NCI-H1436 treated with DMSO at 0.1 percent for 48 hours (cell line): ENCODE measurements at places on chromosomes 11 and 22.

DNA sequence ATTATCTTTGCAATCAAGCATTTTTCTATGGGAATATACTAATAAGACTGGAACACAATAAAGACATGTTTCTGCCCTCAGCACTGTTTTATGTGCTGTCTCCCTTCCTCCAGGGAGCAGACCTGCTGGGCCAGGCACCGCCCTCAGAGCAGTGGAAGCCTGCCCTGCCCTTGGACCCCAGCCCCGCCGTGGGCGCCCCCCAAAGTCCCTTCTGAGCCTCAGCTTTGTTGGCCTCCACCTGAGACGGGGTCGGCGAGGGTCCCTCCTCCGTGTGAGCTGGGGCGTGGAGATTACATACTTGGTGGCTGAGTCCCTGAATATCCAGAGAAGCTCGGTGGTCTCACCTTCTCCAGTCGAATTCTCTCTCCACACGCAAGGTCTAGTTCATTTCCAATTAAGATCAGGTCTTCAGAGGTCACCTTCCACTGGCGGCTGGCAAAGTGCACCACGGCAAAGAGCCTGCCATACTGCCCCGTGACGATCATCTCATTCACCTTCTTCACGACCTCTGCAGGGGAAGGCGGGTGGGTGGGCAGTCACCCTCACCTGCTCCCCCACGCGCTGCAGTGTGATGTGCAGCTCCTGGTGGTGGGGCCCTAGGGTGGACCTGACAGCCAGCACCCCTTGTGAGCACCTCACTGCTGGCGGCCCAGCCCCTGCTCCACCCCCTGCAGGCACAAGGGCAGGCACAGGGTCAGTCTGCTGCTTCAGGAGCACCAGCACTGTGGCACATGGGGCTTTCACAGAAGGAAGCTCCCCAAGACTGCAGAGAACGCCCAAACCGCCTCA, 7.3 kb downstream of the MRPL21 start:
- DNase-seq = no peak

- DNase-seq = no peak
Observed at GRCh38 chr11:107696140-107696539, 15.7 kb downstream of the SLN start.

- no peak for DNase-seq
Observed at GRCh38 chr11:3215346-3216026, 3.1 kb downstream of the MRGPRG start.

GRCh38 chr11:121754598-121754997, 301.8 kb upstream of the SORL1-AS1 start:
- DNase-seq = no peak

- DNase-seq = no peak
Observed at GRCh38 chr11:33867996-33868646, 23.8 kb downstream of the LMO2 start.

GRCh38 chr11:100098560-100098959, 588.5 kb upstream of the ARHGAP42 start:
- no peak for DNase-seq

DNA sequence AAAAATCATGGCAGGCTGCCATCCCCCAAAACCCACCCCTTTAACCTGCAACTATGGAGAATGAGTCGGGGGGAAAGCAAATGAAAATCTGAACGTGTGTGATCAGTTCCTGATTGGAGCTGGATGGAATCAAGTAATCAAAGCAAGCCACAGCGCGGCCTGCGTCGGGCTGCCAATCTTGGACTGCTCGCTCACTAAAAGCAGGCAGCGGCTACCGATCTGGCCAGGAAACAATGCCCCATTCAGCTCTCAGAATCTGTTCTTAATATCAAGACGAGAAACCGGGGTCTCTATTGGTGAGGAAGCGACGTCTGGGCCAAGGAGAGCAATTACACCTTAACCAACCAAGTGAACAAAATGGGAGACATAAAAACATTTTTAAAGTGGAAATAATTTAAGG, 472.2 kb downstream of the SOX6 start:
- DNase-seq = no peak

GRCh38 chr11:122025757-122026156, 90.3 kb downstream of the BLID start:
- no peak for DNase-seq

DNA sequence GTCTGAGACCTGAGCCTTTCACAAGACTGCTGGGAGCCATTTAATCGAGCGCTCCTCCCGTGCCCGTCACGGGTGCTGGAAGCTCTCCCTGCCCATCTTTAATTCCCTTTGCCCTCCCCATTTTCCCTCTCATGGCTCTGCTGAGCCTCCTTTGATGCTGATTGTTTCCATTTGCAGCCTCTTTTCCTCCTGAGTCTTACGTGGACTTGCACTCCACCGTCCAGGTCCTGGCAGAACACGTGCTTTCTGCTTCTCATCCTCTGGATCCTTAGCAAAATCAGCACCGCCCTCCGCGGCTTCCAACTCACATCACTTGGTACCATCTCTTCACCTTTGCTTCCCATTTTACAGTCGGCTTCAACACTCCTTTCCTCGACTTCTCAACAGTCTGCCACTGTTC, 7.3 kb downstream of the IFT27 start:
- DNase-seq = no peak

DNA sequence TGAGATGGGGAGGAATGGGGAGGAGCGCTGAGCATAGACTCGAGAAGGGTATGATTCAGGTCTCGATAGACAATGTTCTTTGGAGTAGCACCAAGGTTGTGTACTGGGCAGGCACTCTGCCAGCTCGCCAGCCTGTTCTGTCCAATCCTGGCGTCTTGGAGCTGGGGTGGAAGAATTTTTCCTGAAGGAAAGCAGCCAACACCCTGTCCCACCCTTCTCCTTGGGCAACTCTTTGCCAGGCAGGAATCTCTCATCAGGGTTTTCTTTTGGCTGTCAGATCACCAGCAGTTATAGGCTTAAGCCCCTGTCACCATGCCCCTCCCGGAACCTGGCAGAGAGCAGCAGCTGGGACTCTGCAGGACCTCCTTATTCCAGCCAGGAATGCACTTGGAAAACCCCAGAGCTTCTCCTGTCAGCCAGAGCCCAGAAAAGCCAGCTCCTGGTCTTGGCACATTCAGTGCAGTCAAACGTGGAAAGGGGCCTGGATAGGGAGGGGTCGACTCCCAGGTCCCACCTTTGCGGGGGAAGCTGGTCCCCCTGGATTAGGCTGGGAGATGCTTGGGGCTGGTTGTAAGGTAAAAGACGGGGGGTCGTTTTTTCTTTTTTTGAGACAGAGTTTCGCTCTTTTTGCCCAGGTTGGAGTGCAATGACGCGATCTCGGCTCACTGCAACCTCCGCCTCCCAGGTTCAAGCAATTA, 14.4 kb upstream of the SPTBN2 start:
- DNase-seq = no peak

GRCh38 chr11:1546077-1546535, 26.0 kb downstream of the DUSP8 start:
- no peak for DNase-seq

DNA sequence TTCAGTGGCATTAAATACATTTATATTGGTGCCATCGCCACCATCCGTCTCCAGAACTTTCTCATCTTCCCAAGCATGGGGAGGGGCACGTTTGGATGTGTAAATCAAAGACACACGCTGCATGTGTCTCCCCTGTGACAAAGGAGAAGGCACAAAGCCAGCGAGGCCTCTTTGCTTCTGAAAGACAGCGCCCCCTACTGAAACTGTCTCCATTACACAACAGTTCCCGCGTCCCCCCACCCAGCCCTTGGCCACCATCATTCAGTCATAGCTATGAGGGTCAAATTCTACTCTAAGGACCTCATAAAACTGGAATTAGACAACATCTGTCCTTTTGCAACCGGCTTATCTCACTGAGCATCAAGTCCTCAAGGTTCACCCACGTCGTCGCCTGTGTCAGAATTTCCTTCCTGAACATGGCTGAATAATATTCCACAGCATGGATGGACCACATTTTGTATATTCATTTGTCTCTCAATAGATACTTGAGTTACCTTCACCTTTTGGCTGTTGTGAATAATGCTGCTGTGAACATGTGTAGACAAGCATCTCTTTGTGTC, 64.8 kb downstream of the IGF2 start:
- DNase-seq = no peak

GRCh38 chr11:88363648-88364065, 26.1 kb upstream of the CTSC start:
- no peak for DNase-seq

- DNase-seq = no peak
Observed at GRCh38 chr22:40021401-40022000, 26.7 kb downstream of the FAM83F start.

DNA sequence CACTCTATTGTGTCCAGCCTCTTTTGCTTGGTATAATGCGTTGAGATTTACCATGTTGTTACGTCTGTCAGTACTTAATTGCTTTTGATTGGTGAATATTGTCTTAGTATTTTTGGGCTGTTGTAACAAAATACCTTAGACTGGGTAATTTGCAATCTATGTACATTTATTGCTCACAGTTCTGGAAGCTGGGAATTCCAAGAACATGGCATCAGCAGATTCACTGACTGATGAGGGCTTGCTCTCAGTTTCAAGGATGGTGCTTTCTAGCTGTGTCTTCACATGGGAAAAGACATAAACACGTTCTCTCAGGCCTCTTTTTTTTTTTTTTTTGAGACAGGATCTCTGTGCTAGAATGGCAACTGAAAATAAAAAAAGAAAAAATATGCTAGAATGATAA, 46.7 kb upstream of the INCENP start:
- no peak for DNase-seq

DNA sequence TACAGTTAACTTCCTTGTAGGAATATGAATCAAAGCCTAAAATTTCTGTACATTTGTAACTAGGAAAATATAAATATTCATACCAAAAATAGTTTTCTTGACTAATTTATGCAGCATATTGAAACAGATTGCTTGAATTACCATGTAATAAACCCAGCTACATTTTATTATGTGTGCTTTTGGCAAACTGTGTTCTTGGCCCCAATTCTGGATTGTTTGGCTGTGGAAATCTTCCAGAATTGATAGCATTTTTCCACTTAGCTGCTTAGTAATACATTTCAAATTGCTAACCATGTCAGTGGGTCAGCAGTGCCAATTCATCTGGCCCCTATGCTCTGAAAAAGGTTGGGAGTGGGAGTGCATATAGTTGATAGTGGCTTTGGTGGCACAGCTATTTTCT, 32.3 kb downstream of the PDHX start:
- no peak for DNase-seq

DNA sequence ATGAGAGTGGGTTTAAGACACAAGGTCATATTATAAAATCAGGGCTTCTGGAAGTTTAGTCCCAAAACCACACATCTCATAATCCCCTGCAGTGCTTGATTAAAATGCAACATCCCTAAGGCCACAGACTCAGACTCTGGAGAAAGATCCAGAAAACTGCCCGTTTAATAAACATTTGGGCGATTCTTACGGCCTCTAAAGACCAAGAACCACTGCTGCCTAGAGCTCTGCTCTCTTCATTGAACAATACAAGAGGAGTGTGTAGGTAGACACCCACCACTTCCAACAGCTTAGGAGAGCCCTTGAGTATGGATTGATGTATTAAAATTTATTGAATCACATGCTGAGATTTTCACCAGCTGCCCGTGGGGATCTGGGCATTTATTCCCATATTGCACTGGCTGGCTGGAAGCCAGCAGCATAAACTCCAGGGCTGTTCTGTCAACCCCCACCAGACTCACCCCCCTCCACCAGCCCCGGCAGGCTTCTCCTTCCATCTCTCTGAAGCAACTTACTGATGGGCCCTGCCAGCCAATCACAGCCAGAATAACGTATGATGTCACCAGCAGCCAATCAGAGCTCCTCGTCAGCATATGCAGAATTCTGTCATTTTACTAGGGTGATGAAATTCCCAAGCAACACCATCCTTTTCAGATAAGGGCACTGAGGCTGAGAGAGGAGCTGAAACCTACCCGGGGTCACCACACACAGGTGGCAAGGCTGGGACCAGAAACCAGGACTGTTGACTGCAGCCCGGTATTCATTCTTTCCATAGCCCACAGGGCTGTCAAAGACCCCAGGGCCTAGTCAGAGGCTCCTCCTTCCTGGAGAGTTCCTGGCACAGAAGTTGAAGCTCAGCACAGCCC, 749 bp upstream of the BEST1 start:
- peak; percentile 78 for DNase-seq

DNA sequence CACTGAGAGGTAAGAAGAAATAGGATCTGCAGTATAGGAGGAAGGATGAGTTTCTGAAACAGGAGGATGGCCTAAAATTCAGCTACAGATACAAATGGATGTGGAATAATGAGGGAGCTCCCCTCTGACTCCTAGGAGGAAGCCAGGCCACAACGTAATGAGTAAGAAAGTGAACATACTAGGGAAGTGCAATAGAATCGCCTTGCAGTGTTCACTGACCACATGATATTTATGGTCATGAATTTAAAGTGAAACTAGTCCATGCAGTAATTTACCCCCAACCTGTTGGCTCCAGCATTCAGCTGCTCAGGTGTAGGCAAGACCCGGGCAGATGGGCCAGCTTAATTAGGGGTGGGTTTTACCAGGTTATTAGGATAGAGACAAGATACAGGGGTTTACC, 101.7 kb downstream of the DEUP1 start:
- no peak for DNase-seq

DNA sequence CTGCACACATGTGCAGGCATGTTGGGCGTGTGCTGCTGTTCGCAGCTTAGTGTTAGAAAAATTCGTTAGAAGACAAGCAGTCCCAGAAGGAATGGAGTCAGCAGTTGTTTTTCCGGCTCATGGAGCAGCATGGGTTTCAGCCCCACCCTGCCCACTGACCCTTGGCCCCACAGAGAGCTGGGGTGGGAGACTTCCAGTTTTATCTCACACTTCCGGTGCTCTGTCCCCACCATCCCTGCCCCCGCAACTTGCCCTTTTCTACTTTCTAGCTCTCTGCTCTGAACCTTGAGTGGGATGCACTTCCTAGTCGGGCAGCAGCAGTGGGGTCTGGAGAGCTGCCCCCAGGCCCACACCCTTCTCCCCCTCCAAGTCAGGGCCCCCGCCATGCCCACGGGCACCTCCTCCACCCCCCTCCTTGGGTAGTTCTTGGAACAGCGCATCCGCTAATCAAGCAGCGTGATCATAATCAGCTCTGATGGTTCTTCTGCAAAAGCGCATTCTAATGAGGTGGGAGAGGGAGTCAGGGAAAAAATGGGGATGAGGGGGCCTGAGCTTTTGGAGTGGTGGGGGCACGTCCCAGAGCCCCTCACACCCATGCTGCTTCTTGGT, 184.4 kb downstream of the CEP164 start:
- DNase-seq = no peak

- no peak for DNase-seq
Observed at GRCh38 chr11:117281159-117281558, 10.0 kb upstream of the BACE1-AS start.

- DNase-seq = peak; percentile 38
Observed at GRCh38 chr22:25475257-25476022, 89.0 kb upstream of the GRK3 start.

DNA sequence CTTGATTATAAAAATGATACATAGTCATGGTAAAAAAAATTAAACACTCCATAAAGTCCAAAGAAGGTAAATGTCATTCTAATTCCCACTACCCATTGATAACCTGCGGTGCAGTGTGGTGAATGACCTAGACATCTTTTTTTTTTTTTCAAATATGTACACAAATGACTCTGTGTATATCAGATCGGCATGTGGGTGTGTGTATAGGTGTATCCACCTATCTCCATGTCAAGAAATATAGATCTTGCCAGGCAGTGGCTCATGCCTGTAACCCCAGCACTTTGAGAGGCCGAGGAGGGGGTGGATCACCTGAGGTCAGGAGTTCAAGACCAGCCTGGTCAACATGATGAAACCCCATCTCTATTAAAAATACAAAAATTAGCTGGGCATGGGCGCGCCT, 18.4 kb upstream of the CBX6 start:
- DNase-seq = no peak

- DNase-seq = no peak
Observed at GRCh38 chr22:38028344-38029130, 28.7 kb upstream of the PICK1 start.
